ENCODE measurements at places on chromosomes 16 and 17.

DNA sequence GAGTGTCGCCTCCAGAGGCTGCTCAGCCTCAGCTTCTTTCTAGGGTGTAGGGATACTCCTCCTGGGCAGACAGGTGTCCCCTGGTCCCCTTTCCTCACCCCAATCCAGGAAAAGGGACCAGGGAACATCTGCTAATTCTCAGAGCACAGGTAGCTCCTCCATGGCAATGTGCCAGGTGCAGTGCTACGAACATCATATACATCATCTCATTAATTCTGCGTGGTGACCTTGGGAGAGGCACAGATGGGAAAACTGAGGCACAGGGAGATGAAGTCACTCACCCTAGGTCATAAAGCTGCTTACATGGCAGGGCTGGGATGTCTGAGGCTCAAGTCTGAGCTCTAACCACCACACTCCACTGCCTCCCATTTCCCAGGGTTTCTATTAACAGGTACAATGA, 11.7 kb downstream of the HDAC5 start:
- no peak for DNase-seq

- DNase-seq: no peak
These were observed 39.3 kb downstream of the MSI2 start for GRCh38 chr17:57295526-57296023.

- DNase-seq: no peak
These were observed 22.6 kb downstream of the SLC5A10 start for GRCh38 chr17:18974407-18975149.

- no peak for DNase-seq
These were observed 32.5 kb downstream of the MARF1 start for GRCh38 chr16:15610369-15610871.

DNA sequence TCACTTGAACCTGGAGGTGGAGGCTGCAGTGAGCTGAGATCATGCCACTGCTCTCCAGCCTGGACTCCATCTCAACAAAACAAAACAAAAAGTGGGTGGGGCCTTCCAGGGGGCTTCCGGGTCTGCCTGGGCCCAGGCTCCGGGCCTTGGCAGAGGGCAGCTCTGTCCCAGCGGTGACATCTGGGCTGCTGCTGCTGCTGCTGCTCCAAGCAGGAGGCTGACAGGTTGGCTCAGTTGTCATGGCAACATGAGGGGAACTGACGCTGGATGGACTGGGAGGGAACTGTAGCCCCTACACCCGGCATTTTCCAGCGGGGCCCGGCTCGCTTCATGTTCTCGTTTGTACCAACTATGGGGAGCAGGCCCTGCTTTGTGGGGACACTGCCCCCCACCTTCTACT, 4.0 kb downstream of the BAIAP3 start:
- DNase-seq: no peak

DNA sequence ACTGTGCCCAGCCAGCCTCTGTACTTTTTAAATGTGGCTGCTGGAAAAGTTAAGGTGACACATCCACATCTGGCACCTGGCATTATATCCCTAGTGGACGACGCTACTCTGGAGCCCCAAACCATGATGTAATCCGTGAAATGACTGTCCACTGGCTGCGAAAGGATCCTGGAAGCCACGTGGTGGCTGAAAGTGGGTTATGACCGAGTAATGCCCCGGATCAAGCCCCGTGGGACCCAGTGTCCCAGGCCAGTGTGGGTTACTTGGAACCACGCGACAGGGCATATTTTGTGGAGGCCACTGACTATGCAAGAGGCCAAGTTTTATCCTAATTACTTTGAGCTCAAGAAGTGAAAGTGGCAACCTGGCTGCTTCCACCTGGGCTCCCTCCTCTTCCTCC, 79.6 kb downstream of the PGS1 start:
- no peak for DNase-seq

GRCh38 chr17:47889734-47890529, 6.1 kb upstream of the SP2 start:
- peak; percentile 85 for DNase-seq

GRCh38 chr16:82954224-82954929, 327.6 kb downstream of the CDH13 start:
- DNase-seq: no peak

DNA sequence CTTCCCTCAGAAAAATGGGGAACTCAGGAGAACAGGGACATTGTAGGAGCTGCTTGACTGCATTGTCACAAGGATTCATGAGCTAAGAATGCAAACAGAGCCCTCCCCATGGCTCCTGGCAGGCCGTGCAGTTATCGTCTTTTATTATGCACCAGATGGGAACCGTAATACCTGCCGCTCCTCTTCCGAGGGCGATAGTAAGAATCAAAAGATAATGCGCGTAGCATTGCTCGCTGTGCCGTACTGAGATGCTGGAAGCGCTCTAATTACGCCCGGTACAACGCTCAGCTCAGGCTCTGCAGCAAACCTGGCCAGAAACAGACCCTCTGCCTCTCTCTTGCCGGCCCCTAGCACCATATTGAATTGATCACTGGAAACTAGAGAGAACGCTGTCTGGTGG, 87.1 kb upstream of the PLCG2 start:
- no peak for DNase-seq

- DNase-seq: no peak
These were observed 10.9 kb upstream of the RAB11FIP3 start for GRCh38 chr16:414395-415169.

Measured in OCI-M1 (cell line).